ENCODE measurements at places on chromosomes 12 and 14.

DNA sequence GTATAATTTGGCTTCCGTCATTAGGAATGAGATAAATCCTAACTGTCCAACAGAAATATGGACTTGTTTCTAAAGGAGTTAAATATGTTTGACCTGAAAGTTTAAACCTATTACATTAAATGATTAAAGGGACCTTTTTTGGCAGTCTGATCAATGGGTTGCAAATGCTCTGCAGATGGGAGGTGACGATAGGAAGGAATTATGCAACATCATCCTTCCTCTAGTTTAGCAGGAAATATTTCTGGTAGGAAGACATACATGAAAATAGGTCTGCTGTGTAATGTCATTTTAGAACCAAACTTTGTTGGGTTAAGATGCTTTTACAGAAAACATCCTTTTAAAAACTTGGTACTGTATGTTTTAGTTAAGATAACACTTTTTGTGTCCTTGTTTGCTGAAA, 2.6 kb downstream of the LRRC10 start:
- no peak for DNase-seq

- DNase-seq, result no peak
Observed at GRCh38 chr12:50018968-50019367, 6.3 kb downstream of the RACGAP1 start.

- DNase-seq, result no peak
Observed at GRCh38 chr12:52655251-52655650, 3.2 kb upstream of the KRT2 start.

DNA sequence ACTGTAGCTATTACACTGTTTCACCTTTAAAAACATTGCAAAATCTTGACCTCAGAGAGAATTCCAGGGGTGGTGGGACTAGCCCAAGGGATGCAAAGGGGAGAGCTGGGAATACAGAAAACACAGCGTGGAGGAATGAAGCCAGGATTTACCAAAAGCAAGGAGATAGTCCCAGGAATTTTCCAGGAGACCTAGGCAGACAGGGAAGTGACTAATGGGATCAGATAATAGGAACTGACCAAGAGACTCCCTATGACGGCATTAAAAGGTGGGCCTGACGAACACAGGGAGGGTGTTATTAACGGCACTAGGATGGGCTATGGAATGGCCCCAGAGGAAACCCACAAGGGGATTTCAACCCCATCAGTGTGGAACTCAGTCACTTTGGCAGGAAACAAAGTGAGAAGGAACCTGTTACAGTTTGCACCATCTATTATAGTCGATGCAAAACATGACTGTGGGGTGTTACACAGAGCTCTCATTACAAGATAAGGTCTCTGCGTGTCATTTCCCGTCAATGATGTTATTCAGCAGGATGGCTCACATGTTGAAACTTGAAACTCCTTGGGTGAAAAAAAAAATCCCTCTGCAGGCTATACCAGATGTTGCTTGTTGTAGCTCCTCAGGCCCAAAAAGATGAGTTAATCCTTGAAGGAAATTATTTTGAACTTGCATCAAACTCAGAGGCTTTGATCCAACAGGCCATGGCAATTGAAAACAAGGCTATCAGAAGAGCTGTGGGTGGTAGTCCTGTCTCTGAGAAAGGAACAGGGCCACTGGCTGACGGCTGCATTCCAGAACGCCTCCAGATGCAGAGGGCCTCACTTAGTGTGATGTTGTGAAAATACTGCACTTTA, 58.7 kb downstream of the DRAM1 start:
- no peak for DNase-seq

DNA sequence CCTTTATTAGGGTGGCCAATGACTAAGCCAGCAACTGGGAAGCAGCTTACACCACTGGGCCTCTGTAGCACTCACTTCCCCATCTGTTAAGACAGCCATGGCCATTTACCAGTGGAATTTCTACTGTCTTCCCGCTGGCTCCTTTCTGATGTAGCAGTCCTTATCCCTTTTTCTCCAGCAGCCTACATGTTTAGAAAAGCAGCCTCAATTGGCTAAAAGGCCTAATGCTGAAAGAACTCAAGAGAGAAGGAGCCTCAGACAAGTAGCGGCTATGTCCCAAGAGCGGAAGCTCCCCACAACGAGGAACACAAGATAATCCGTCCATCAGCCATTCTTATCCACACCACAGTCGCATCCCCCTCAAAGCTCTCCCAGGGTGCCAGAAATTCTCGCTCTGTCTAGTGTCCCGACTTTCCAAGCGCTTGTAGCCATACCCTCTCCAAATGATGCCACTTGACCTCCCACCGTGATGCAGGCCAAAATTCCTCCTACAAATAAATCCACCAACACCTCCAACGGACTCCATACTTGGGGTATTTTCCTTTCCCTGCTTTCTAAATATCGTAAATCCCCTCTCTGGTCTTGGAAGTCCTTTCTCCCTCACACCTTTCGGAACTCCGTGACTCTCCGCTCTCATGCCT, 624 bp downstream of the M6PR start:
- no peak for DNase-seq

GRCh38 chr12:124747426-124748161, 116.1 kb downstream of the SCARB1 start:
- DNase-seq, result no peak

DNA sequence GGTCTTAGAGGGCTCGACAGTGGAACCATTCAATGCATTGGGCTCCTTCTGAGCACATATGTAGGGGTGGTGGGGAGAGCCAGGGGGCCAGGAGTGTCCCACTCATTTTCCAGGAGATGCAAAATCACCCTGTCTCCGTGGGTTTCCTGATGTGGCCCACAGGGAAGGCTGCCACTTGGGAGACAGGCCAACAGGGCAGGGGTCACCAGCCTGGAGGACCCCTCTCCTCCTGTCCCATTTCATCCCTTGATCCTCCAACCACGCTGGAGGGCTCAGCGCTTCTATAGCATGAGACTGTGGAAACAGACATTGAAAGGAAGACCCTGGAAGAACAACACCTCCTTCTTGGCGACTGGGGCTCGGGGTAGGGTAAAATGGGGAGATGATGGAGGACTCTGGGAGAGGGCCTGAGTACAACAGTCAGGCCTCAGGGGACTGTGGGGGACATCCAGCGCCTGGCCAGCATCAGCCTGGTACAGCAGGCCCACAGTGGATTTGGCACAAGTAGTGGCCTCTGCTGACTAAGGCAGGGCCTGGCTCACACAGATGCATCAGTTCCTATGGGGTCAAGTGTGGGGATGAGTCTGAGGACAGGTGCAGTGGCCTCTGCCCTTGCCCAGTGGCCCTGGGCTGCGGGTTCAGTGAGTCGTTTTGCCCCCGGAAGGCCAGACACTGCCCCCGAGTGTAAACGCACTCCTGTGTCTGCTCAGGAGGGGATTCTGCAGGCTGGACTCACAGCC, 68.0 kb downstream of the PRIMA1 start:
- DNase-seq, result no peak

- DNase-seq, result no peak
Observed at GRCh38 chr12:21769307-21769706, 5.2 kb downstream of the KCNJ8 start.

DNA sequence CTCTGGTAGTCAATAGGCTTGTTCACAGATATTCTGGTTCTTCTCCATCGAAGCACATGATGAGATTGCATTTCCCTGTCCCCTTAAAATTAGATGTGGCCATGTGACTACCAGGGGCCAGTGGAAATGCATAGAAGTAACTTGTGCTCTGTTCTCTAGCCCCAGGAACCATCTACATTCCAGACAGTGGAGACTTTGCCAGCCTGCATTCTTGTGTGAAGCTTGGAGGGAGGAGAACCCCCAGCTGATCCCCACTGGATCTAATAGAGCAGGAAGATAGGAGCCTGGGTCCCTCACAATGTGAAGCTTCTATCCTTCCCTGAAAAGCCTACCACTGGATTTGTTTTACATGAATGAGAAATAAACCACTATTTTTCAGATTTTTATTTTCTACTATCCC, 130.1 kb downstream of the KITLG start:
- no peak for DNase-seq

- DNase-seq, result no peak
Observed at GRCh38 chr12:120474616-120474960, 5.0 kb upstream of the SRSF9 start.

GRCh38 chr14:104477117-104477623, 102.4 kb upstream of the C14orf180 start:
- no peak for DNase-seq

DNA sequence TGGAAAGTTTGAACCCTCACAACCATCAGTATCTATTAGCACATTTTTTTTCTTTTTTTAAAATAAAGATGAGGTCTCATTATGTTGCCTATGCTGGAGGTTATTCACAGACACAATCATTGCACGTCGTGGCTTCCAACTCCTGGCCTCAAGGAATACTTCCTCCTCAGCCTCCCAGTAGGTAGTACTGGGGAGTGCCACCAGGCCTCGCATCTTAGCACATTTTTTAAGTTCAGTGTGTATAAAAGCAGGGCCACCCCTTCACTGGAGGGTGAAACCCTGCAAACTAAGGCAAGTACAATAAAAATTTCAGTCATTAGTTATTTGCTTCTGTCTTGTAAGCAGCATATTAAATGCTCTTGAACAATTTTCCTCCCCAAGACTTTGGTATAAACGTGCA, 114.2 kb upstream of the SINHCAF start:
- DNase-seq, result no peak

- DNase-seq, result no peak
Observed at GRCh38 chr14:78637908-78638475, 467.8 kb downstream of the NRXN3 start.

DNA sequence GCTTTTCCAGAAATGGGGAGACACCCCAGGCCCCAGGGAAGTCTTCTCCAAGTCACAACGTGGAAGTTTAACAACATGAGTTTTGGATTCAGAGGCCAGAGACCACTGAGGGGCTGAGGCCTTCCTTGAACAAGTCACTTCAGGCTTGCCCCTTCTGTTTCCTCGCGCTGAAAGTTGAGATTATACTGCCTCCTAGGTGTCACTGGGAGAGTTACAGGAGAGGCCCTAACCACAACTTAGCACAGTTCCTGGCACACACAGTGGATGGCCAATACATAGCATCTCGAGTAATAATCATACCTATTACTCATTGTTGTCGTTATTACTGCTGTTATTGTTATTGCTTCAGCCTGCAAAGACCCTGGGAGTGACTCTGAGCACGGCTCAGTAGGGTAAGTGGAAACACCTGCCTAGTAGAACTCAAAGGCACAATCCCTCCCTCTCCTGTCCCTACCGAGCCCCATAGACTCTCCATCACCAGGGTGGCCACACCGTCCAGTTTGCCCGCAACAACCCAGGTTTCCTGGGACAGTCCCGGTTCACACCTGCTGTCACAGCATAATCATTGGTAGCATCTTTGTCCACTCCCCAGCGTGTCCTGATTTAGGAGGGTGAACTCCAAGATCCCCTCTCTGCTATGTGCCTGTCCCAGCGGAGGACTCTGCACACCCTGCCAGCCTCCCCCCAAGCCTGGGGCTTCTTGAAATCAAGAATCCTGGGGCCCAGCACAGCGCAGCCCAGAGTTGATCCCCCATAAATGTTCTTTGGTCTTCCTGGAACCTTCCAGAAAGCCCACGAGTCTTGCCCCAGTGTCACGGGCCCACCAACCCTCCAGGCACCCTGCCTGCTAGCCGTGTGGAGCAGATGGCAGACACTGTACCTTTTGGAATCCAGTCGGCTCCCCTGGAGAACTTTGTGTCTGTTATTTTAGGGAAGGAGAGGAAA, 85.0 kb downstream of the SYNE3 start:
- no peak for DNase-seq

GRCh38 chr12:51926718-51927117, 19.4 kb downstream of the ACVRL1 start:
- DNase-seq, result no peak

DNA sequence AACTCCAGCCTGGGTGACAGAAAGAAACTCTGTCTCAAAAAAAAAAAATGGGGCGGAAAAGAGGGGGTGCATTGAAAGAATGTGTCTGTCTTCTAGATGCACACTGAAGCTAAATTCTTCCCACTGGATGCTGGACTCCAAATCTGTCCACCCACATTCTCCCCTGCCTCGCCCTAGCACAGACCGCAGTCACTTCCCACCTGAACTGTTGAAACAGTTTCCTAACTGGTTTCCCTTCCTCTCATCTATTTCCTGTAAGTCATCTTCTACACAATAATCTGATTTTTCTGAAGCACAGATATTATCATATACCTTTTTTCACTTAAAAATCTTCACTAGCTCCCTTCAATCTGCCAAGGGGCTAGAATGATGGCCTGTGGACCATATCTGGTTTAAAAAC, 1.5 kb upstream of the HCAR1 start:
- DNase-seq, result no peak

GRCh38 chr14:67574806-67575205, 25.3 kb downstream of the PIGH start:
- no peak for DNase-seq

- DNase-seq, result no peak
Observed at GRCh38 chr12:98406378-98406777, 109.0 kb upstream of the TMPO start.

- no peak for DNase-seq
Observed at GRCh38 chr12:75291014-75291413, 39.1 kb downstream of the CAPS2 start.

GRCh38 chr12:49982246-49983087, 9.7 kb downstream of the AQP6 start:
- no peak for DNase-seq

DNA sequence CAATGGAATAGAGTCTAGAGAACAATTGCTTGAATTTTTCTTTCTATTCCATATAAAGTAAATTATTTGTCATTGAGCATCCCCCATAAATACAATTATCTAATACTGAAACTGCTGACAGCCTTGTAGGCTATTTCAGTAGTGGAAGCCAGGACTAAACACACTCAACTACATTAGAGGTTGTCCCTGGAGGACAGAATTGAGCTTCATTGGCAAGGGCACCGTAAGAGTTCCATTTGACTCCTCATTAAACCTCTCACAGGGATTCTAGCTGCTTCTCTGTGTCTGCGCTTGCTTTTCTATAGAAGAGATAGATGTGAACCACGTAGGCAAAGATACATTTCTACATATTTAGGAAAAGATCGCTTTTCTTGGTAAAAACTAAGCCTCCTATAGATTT, 3.5 kb upstream of the PTPRO start:
- no peak for DNase-seq

DNA sequence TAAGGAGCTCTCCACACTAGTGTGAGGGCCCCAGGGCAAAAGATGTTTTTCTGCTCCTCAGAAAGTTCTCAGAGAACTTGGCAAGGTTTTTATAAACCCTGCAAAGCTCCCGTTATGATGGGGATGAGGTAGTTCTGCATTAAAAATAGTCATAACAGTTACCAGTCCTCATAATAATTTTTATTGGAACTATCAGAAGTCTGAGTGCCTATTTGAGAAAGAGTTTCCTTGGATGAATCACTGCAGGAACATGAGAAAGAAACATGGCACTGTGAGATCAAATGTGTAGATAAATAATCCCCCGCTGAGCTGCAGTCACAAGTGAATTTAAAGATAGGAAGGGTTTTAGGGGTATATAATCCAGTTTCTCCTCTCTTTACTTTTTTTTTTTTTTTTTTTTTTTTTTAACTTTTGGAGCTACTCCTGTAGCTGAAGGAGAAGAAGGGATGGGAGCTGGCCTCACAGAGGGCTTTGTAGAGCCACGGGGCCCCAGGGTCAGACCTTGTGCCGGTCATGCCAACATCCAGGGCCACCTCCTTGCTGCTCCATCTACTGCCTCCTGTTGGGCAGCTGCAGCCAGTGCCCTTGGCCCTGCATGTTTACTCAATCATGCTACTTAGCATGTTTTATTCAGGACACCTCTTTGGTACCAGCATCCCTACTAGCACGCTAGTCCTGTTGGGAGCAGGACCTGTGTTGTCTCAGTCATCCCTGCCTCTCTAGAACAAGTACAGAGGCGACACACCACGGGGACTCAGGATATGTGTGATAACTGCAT, 39.5 kb downstream of the EVL start:
- no peak for DNase-seq

GRCh38 chr12:53221203-53222080, 10.6 kb downstream of the RARG start:
- peak; percentile 49 for DNase-seq
